ENCODE measurements at places on chromosomes 4 and X.

DNA sequence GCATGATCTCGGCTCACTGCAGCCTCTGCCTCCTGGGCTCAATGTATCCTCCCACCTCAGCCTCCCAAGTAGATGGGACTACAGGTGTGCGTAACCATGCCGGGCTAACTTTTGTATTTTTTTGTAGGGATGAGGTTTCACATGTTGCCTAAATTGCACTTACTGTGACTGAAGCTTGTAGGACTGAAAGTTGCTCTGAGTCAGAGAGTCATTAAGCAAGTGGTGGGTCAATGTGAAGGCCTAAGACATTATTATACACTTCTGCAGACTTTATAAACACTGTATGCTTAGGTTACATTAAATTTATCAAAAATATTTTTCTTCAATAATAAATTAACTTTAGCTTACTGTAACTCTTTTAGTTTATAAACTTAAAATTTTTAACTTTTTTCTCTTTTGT lies 170.2 kb downstream of the FAT4 start:
- no peak for DNase-seq

DNA sequence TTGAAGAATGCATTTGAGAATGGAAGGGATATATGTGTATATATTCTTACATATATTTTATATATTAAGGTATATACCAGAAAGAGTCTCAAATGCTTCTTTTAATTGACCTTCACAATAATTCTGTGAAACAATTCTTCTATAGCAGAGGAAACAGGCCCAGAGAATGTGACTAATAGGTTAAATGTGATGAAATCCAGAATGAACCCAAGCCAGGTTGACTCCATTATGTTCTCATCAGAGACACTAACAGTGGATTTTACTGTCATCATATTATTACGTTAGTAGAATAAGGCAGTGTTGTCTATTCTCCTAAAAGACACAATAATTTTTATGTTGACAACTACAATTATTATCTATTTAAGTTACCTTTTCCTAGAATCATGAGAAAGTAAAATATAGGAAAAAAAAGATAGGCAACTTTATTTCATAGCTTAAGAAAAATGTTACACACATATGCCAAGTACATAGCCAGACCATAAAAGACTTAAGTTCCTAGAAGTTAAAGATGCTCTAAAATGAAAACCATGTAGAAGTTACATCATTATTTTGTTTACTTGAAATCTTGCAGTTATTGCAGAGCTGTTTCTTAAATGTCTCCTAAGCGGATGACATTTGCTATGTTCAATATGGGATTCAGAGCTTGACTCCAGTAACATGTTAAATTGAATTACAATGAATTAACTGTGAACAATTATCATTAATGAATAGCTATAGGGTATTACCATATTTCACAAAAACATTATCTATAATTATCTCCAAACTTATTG lies 56.2 kb upstream of the ANKRD50 start:
- no peak for DNase-seq

DNA sequence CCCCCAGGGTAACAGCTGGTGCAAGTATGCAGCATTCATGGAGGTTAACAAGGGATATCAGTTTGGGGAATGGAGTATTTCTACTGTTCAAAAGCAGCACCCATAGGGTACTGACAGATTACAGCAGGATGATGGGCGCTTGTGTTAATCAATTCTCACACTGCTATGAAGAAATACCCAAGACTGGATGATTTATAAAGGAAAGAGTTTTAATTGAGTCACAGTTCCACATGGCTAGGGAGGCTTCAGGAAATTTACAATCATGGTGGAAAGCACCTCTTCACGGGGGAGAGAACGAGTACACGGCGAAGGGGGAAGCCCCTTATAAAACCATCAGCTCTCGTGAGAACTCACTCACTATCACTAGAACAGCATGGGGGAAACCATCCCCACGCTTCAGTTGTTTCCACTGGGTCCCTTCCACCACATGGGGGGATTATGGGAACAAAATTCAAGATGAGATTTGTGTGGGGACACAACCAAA lies 64.1 kb downstream of the TNIP2 start:
- no peak for DNase-seq

DNA sequence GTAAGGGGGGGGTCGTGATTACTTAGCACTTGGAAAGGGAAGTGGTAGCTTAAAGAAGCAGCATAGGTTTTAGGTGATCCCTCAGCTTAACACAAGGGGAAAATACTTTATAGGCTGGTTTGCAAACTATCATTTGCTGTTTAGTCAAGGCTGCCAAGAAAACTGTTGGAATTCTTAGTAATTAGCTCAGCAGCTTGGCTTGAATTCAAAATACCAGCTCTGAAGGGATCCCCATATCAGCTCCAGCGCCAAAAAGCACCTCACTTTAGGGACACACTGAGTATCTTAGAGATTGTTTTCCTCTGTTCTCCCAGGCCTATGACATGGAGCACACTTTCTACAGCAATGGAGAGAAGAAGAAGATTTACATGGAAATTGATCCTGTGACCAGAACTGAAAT lies 8.8 kb downstream of the TNMD start:
- no peak for DNase-seq

DNA sequence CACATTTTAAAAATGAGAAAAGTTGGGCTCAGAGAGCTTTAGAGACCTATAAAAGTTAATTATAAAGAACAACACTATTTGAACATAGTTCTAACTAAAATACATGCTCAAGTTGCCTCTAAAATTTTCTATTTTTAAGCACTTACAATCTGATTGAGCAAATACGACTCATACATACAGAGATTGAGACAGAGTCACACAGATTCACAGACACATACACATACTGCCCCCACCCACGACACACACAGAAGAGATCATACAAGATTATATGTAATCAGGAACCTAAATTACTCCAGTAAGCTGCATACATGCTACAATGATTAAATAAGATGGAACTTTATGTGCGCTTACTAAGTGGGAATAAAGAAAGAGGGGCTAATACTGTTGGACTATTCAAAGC lies 2.7 kb upstream of the ASB5 start:
- no peak for DNase-seq

DNA sequence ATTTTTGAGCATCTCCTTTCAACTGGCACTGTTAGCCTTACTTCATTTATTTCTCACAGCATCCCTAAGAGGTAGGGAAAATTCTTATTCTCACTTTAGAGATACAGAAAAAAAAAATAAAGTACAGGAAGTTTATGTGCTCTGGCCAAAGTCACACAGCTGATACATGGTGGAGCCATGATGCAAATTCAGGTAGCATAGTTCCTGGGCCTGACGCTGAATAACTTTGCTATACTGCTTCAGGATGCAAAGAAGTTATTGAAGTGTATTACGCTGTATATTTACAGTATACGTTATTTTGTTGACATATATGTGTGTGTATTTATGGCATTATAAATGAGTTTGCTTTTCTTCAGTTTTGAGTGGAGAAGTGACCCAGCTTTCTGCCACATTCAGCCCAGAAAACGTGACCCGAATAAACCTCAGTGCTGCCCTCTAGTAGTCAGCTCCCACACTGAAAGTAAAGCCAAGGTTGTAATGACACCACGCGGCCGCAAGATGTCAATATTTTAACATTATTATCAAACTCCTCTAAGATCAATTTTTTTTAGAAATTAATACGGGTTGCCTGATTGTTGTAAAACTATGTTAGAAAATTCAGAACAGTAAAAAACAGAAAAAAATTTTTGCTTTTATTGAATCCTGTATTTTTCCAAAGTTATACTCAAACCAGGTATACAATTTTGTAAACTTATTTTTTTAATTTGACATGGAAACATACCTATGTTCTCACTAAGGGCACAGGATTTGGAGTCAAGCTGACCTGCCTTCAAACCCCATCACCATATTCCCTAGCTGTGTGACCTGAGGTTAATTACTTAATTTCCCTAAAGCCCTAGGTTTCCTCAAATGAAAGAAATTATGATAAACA lies 3.8 kb upstream of the GUCY2F start:
- no peak for DNase-seq

- no peak for DNase-seq
Observed at GRCh38 chrX:136080766-136081165, 66.6 kb upstream of the FHL1 start.

DNA sequence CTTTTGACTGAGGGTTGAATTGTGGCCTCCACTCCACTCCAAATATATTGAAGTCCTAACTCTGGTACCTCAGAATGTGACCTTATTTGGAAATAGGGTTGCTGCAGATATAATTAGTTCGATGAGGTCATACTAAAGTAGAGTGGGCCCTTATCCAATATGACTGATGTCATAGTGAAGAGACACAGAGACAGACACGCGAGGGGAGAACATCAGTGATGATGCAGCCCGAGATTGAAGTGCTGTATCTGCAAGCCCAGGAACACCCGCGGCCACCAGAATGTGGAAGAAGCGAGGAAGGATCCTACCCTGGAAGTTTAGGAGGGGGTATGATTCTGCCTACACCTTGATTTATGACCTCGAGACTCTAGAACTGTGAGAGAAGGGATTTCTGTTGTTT lies 279.0 kb downstream of the ANKRD50 start:
- DNase-seq = no peak

- no peak for DNase-seq
Observed at GRCh38 chrX:17410651-17411050, 35.7 kb downstream of the NHS start.

GRCh38 chrX:109709129-109709631 lies 23.9 kb downstream of the ACSL4 start:
- no peak for DNase-seq

DNA sequence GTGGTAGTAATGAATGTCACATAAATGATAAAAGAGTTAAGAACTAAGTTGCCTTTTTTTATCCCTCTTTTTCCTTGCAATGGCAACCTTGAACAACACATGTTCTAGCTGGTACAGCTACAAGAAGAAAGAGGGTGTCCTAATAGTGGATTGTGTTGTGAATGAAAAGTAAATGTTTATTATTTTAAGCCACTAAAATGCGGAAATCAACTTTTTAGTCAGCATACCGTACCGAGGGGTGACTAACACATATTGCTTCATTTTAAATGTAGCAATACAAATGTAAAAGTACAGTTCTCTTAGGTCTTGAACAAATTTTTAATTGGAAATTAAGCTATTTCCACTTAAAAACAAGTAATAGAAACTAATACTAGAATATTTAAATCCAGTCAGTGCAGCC lies 17.7 kb upstream of the AP1AR start:
- DNase-seq = no peak

- no peak for DNase-seq
Observed at GRCh38 chrX:4674028-4674782, 960.8 kb upstream of the PRKX start.

DNA sequence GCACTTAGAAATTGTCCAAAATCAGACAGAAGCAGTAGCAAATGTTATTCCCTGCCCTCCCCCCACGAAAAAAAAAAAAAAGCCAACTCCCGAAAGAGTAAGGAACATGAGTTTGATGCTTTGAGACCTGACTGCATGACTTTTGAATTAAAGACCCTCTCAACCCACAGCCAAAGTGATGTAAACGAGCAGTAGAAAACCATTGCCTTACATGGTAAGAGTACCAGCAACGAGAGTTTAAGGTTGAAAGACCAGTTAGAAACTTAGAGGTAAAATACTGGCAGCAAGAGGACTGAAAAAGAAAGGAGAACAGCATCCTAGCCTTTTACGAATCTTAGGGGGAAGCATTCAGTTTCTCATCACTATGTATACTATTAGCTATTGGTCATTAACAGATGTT lies 10.0 kb upstream of the ANXA10 start:
- DNase-seq = no peak

- DNase-seq = peak; percentile 28
Observed at GRCh38 chrX:12771445-12772069, 19.7 kb upstream of the PRPS2 start.

GRCh38 chr4:31134720-31135119 lies 414.6 kb downstream of the PCDH7 start:
- no peak for DNase-seq

GRCh38 chrX:87160435-87161010 lies 357.1 kb upstream of the KLHL4 start:
- no peak for DNase-seq

DNA sequence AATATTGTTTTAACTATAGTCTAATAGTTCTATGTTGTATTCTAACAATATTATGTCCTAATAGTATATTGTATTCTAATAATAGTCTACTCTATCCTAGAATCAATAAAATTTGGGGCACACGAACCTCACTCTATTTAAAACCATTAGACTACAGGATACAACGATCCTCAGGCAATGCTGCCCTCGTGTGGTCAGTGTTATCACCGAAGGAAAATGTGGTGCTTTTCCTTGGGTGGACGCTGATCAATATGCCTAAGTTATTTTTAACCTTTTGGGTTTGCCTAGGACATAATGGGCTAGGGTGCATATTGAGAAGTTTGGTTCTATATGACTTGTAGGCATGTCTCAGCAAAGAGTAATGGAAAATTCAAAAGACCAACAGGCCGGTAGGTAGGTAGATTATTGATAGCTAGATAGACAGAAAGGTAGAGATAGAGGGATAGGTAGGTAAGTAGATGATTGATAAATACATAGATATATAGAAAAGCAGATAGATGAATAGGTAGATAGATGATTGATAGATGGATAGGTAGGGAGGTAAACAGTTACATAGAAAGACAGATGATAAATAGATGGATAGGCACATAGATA lies 75.1 kb downstream of the PRKX start:
- DNase-seq = no peak

DNA sequence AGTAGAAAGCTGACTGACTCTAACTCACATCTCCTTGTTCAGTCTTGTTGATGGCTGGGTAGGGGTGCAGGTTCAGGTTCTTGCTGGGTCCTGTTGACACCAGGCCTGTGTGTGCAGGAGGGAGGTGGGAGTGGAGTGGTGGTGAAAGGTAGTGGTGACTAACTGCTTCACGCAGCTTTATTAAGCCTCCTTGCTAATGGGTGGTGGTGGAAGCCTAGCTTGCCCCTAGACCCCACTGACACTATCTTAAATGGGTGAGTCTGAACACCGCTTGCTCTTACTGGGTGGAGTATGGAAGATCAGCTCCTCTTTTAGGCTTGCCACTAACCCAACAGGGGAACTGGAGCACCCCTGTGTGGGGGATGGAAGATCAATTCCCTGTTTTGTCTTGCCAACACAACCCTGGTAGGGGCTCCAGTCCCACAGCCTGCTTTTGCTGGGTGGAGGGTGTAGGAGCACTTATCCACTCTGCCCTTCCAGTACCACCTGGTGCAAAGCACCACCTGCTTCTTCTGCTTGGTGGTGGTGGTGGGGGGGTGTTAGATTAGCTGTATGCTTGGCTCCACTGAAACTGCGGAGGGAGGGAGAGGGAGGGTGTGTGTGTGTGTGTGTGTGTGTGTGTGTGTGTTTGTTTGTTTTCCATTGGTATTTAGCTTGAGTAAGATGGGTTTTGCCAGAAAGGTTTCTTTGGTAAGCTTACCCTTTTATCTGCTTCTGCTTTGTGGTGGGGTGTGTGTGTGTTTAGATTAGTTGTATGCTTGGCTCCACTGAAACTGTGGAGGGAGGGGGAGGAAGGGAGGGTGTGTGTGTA lies 25.6 kb downstream of the KDM6A start:
- no peak for DNase-seq

GRCh38 chr4:3407930-3408792 lies 33.6 kb upstream of the HGFAC start:
- no peak for DNase-seq

- DNase-seq = no peak
Observed at GRCh38 chrX:48509619-48510018, 827 bp downstream of the PORCN start.

- no peak for DNase-seq
Observed at GRCh38 chr4:119189638-119190037, 22.9 kb upstream of the USP53 start.
